ENCODE measurements at places on chromosomes 16 and 17.

GRCh38 chr17:50149091-50149416, 1.4 kb downstream of the PPP1R9B start:
- no peak for DNase-seq

DNA sequence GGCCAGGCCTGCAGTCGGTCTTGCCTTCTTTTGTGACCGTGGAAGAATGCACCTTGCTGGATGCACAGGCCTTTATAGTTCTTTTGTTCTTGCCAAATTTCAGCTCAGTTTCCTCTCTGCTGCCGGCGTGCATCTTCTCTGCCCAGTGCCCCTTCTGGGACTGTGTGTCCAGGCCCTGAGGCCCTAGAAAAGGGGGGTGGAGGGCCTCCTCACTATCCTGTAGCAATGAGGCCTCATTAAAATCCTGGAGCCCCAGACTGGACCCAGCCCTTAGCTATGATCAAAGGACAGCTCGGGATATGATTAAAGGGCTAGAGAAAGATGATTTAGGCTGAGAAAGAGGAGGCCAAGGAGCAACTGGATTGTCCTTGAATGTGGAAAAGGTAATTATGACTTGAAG, 229.8 kb downstream of the SEC14L1 start:
- DNase-seq, result no peak

DNA sequence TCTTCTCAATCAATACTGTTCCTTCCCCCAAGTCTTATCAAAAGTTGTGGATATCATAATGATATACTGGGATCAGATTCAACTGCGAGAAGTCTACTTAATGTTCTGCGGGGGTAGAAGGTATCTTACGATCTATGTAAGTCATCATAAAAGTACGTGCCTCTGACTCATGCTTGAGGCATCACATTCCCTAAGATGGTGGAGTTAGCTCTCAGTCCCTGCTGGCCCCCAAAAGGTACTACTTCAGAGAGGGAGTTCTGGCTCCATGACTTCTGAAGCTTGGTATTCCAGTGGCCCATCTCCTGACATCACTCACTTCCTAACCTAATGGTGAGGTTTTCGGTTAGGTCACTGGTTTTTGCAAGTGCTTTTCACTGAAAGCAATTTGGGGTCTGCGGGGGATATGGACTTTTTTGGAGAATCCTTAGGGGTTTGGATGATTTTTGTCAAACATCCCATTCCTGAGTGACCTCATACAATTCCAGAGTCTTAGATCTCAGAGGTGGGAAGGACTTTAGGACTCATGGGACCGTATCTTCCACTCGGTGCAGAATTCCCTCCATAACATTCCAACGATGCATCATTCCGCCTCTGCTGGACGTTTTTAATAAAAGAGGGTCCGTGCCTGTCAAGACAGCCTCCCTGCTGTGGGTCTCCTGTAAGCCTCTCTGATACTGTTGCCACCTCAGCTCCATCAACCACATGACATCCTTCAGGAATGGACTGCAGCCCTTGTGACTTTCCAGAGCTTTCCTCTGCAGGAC, 74.3 kb downstream of the DYNLRB2 start:
- DNase-seq, result no peak

DNA sequence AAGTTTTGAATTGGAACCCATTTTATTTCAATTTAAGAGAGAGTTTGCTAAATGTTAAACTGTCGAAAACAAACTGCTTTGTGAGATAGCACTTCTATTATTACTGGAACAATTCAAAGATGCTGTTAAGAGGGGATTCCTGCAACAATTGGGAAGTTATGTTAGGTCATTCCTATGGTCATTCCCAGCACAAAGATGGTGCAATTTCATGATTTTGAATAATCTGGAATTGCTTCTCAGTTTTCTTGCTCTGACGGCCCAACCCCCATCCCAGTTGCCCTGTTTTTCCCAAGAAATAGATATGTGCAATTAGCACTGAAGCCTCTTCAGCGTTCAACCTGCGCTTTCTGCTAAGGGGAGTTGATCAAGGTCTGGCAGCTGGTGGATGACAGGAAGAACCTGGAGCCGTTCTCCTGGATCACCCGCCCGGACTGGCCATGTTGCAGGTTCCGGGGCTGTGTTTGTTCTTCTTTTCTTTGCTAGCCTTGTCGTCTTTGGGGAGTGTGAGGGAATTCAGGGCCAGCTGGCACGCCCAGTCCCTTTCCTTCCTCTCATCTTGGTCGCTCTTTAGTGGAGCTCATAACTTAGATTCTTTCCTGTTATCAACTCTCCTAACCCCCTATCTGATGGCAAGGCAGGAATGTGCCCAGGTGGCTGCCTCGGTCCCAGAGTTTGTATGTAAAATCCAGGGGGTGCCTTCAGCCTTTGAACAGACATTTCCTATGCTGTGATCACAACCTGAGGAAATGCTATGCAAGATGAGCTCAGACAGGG, 29.0 kb upstream of the IRF8 start:
- no peak for DNase-seq

DNA sequence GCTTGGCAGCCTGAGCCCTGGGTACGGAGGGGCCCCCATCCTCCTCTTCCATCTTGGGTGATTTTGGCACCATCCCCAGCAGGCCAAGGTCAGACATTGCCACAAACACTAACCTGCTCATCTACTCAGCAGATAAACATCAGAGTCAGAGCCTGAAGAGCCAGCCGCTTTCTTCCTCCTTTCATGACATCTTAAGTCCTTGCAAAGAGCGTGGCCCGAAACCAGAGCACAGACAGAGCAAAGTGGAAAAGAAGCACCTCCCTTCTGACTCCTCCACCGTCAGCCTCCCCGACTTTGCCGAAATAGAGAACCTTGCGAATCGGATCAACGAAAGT, 60.4 kb upstream of the RPH3AL start:
- no peak for DNase-seq

- DNase-seq, result no peak
These were observed 239.9 kb downstream of the PRKCA start for GRCh38 chr17:66542129-66542966.

GRCh38 chr17:5241861-5242671, 7.4 kb upstream of the SCIMP start:
- no peak for DNase-seq

DNA sequence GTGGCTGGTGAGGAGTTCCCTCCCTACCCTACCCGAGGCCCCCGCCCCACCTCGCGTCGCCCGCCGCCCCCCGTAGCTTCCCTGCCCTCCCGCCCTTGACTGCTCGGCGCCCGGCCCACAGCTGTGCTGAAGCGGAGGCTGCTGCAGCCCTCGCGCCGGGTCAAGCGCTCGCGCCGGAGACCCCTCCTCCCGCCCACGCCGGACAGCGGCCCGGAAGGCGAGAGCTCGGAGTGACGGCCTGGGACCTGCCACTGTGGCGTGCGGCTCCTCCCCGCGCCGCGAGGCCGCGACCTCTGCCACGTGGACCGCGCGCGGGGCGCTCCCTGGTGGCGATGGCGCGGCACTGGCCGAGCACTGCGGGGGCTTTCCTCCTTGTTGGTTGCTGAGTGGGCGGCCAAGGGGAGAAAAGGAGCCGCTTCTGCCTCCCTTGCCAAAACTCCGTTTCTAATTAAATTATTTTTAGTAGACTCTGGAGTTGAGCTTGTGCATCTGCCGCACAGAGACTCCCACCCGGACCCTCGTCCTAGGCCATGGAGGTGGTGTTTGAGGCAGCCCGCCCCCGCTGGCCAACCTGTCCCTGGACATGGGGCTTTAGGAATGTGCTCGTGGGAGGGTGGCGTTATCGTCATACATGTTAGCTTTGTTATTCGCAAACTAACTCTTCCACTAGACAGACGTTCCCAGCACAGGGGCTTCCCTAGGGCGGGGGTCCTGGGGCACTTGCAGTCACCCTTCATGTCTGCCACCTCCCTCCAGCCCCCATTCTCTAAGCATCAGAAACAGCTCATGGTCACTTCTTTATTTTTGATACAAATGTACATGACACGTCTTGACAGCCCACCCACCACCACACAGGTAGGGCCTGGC, 4.4 kb downstream of the TP53I13 start:
- DNase-seq, result no peak

GRCh38 chr16:29820730-29821642, 724 bp downstream of the MVP start:
- peak; percentile 61 for DNase-seq

GRCh38 chr17:60351012-60351695, 40.8 kb downstream of the USP32 start:
- no peak for DNase-seq

DNA sequence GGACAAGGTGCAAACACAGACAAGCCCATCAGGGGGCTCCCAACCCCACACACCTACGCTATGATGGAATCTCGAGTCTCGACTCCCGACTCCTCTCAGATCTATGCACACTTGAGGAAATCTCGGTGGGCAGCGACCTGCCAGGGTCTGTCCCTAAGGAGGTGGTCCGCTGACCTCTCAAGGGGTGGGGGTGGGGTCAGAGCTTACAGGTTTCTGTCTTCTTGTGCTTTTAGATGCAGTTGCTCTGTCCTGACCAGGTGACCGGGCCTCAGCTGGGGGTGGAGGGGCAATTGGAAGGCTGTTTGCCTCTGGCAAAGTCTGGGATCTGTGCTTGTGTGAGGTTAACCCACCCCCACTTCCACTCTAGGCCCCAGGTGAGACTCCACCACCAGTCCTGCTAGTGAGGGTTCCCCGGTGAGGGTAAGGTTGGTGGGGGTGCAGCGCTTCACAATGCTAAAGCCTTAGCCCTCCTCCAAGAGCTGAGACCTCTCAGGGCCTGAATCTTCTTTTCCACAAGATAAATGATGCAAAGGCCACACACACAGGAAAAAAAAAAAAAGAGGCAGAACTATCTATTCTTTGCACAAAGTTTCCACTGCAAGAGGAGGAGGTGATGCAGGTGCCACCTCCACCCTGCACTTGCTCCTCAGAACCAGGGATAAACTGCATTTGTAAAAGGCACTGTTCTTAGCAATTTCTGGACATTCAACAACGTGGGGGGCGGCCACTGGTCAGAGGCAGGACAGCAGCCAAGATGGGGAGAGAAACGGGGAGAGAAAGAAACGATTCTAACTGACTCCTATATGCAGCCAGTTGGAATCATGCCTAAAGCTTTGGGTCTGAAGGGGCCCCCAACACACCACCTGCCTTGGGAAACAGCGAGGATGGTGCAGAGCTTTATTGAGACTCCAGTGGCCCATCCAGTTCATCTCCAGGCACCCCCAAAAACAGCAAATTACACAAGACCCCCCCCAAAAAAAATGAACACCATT, 4.1 kb downstream of the CISD3 start:
- DNase-seq, result no peak

- DNase-seq, result no peak
These were observed 959 bp upstream of the SPPL2C start for GRCh38 chr17:45843722-45844121.
